SHP77 treated with DMSO at 0.1 percent for 48 hours (cell line): ENCODE measurements at places on chromosomes 6 and 20.
A peak's percentile ranks its signal among the peaks of the same experiment; 100 is the strongest.

DNA sequence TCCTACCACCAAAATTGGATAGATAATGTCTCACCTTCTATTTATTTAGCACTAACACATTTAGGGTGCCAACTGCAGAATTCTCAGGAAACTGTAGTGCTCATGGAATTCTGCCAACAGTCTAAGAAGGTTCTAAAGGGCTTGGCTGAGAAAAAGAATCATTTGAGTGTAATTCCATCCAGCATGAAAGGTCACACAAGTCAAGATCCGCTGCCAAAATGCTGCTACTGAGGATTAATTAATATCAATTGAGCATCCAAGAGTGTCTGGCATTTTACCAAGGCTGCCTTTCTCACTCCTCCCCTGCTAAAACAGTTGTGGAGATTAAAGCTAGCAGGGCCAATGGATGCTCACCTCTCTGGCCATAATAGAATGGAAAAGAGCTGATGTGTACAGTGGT lies 112.7 kb downstream of the FHL5 start:
- no peak for DNase-seq

GRCh38 chr6:163532526-163533078 lies 118.1 kb downstream of the QKI start:
- no peak for DNase-seq

GRCh38 chr6:124888581-124889371 lies 73.5 kb upstream of the RNF217 start:
- no peak for DNase-seq

GRCh38 chr6:99066044-99066443 lies 118.3 kb upstream of the FBXL4 start:
- no peak for DNase-seq

- no peak for DNase-seq
Observed at GRCh38 chr6:122804962-122805485, 16.0 kb downstream of the SMPDL3A start.

GRCh38 chr6:148999501-148999900 lies 252.7 kb downstream of the UST start:
- DNase-seq, result no peak

- no peak for DNase-seq
Observed at GRCh38 chr6:38153076-38153797, 333.7 kb downstream of the ZFAND3 start.

GRCh38 chr6:47752801-47753200 lies 29.0 kb upstream of the OPN5 start:
- no peak for DNase-seq

- DNase-seq, result no peak
Observed at GRCh38 chr6:112433457-112433856, 86.3 kb downstream of the RFPL4B start.

GRCh38 chr6:158642097-158642601 lies 2.4 kb downstream of the DYNLT1 start:
- no peak for DNase-seq

- no peak for DNase-seq
Observed at GRCh38 chr6:135592276-135592675, 94.7 kb upstream of the AHI1 start.

GRCh38 chr6:94150886-94151285 lies 731.5 kb upstream of the EPHA7 start:
- DNase-seq, result no peak

GRCh38 chr20:2397595-2398145 lies 17.0 kb downstream of the TGM6 start:
- DNase-seq, result no peak

DNA sequence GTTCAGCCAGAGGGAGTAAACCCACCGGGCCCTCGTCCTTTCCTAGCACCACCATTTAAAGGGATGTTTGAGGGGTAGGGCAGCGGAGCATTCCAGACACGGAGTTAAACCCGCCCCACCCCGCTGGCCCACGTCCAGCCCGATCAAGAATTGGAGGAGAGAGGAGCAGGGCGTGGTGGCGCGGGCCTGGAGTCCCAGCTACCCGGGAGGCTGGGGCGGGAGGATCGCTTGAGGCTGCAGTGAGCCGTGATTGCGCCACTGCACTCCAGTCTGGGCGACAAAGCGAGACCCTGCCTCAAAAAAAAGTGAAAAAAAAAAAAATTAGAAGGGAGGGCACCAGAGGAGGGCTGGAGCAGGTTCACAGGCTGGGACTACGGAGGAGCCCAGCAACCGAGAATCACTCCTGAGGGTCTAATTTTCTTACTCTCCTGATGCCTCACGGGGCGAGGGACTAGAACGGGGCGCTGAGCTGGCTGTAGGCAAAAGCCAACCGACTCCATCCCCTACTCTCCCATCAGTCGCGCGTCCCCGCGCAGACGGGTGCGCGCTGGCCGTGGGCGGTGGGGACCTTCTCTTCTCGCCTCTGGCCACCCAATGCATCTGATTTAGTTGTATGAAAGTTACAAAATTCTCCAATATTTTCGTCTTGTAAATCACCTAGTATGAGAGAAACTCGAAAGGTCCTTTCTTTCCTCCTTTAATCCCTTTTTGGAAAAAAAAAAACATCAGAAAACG lies 6.1 kb upstream of the HSPA1B start:
- peak; percentile 43 for DNase-seq

- DNase-seq, result no peak
Observed at GRCh38 chr6:124073021-124073420, 269.4 kb downstream of the NKAIN2 start.

DNA sequence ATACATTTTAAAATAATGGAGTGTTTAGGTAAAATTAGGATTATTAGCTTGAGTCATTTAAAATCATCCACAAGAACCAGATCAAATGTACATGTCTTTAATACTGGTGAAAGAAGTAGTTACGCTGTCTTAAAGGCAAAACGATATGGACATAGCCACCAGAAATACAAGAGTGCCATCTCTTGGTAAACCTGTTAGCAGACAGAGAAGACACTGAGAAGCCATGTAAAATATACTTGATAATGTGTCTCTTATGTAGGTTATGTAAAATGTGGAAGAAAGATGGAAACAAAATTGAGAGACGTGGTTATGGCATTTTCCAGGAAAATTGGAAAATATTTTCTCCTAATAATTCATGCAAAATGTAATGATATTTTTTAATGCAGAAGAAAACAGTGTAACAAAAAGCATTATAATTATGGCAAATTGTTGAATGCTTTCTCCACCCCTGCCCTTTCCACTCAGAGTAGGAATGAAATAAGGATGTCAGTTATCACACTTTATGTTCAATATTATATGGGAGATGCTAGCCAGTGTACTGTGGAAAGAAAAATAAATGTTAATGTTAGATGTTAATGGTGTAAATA lies 12.2 kb upstream of the SLC17A2 start:
- DNase-seq, result peak; percentile 28

- DNase-seq, result no peak
Observed at GRCh38 chr6:122702841-122703240, 76.7 kb upstream of the FABP7 start.

- no peak for DNase-seq
Observed at GRCh38 chr6:136791296-136792094, 782 bp downstream of the MAP3K5 start.

DNA sequence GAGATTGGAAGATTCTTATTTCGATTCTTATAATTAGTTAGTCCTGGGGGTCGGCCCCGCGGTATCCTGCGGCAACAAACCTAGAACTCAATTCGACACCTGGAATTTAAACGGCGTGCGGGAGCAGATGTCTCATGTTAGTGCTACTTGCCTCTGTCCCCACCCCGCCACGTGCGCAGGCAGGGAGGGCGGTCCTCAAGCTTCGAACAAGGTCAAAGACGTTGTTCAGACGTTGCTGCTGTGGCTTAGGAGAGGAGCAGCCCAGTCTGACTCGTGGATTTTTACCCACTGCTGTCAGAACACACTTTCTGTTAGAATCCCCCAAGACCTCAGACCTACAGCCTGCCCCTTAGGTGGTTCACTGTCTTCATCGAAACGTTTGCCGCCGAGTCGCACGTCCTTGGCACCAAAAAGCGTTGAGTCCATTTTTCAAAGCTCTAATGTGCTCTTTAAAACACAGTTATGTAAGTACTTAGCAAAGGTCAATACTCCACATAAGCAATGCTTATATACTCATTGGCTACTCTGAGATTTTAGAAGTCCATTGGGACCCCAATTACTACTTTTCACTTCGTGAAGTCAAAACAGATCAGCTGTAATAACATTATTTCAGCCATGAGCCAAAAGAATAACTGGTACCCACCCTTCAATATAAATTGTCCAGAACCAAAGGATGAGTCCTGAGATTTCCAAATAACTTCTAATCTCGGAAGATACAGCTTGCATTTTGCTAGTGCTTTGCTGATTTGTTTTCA lies 2.7 kb upstream of the C6orf62 start:
- peak; percentile 53 for DNase-seq

- no peak for DNase-seq
Observed at GRCh38 chr6:71333697-71334096, 45.1 kb downstream of the OGFRL1 start.

DNA sequence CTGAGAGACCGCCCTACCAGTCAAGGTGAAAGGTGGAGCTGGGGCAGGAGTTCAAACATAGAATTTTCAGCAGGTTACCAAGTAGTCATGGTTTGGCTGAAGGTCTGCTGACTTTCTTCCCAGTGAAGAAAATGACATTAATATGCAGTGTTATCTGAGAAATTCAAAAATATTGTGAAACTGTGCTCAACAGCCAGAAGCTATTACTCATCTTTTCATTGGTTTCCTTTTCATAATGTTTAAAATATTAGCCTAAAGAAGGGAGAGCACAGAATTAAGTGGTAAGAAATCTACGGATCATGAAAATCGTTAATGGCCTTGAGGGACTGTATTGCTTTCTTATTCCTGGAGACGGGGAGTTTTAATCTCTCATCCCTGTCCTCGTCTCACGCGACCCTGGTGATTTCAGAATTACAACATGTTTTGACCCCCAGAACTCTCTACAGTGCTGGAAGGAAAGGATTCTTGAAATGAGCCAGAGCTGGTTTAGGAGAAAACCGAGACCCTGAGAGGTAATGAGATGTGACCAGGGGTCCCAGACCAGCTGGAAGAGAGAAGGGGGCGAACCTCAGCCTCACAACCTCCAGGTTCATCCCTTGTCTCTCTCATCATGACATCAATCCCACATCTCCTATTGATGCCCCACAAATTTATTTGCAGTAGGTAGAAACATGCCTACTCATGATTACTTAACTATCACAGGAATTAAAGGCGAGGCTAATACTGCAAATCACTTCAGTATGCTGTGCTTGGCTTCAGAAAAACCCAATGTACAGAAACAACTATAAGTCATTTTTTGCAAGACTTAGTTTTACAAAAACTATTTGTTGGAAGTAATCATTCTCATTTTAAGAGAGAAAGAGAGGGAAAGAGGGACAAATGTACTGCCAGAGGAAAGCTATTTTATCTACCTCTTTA lies 209.5 kb downstream of the FNDC1 start:
- no peak for DNase-seq

- peak; percentile 37 for DNase-seq
Observed at GRCh38 chr20:52150440-52151258, 40.9 kb downstream of the ZFP64 start.

DNA sequence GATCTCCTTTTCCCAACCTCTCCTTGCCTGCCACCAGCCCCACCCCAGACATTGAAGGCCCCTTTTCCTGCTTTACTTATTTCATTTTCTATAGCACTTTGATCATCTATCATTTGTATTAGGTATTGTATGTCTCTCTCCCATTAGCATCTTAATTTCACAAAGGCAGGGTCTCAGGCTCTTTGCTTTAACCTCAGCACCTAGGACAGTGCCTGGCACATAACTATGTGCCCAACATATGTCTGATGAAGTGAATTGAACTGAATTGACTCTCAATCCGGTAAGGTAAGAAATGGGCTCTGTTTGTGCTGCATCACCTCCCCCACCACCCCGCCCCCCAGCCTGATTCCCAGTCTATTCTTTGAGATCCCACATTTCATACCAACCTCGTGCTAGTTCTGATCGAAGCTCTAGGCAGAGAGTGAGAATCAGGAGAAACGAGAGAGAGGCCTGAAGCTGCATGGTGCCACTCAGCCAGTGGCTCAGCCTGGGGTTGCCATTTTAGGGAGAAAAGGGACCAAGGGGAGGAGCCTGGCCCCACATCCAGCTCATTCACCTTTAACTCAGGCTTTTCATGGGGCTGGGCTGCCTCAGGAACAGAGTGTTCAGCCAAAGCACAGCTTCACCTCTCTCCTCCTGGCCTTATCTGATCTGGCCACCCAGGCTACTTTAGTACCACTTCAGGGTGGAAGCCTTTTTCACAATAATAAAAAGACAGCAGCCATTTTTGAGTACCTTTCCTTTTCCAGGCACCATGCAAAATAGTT lies at the start of gene SPINT3:
TSS of gene SPINT3 (minus strand) at position 476 of the 767 bp plus-strand sequence. CDS start at position 462, 14 bp downstream.
- DNase-seq, result no peak

- DNase-seq, result peak; percentile 83
Observed at GRCh38 chr20:58907320-58908137, 55.0 kb downstream of the GNAS start.

DNA sequence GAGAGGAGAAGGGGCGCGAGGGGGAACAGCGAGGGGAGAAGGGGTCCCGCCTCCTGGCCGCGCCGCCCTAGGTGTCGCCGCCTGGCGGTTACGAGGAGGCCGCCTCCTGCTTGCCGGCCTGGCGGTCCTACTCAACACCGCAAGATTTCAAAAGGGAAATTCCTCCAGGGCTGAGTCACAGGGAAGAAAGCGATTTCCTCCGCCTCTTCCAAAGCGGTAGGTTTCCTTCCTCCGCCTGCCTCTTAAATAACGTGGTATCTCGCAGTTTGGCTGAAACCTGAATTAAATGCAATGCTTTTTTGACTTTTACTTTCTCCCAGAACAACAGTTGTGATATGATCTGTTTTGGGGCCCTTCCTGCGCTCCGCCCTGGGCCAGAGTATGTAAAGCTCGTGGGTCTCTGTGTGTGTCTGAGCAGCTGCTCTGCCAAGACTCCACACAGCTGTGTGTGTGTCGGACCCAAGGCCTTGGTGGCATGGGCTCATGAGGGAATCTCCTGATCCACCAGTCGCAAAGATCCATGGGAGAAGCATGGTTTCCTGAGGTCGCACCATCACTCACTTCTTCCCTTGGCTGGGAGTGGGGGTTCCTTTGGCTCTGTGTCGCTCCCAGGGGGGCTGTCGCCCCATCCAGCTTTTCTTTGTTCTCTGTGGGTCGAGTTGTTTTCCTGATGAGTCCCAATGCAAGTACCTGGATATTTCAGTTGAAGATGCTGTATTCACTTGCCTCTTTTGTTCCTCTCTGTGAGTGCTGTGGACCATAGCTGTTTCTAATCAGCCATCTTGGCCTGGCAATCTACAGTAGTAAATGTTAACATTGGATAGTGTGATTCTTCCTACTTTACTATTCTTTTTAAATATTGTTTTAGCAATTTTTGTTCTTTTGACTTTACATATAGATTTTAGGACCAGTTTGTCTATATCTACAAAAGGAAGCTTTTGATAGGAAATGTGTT lies 31.6 kb upstream of the NOTCH4 start:
- no peak for DNase-seq

DNA sequence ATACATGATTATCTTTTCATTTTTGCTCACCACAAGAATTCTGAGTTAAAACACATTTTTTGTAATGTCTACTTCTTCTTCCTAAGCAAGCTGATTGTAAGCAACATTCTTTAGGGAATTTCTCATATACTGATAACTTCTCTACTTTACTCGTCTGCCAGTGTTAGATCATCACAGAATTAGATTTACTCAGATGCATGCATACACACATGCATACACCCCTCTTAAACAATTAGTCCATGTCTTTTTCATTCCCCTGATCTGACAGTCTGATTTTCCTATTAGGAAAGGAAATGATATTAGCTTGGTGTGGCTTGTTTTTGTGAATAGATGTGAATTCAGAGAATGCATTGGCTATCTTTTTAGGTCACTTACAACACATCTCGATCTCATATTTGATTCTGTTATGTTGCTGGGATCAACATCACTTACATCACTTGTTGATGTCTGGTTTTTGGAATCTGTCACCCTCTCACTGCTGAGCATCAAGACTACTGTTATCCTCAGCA lies 91.4 kb downstream of the FIG4 start:
- no peak for DNase-seq

GRCh38 chr20:56711018-56711417 lies 81.9 kb downstream of the TFAP2C start:
- DNase-seq, result no peak
